Activated B cell treated with CpG ODN at 0.5 μM for 24 hours (primary cell): ENCODE measurements at places on chromosomes 5 and 9. TPM values are rescaled to one million over a fixed set of nuclear protein-coding genes. Genes with fewer than 3 reads are reported as not detected.

GRCh38 chr5:68067976-68068603 is 147.5 kb upstream of the PIK3R1 start:
- no peak for DNase-seq

- DNase-seq, result no peak
Measured at GRCh38 chr5:139076111-139076510, 122.1 kb downstream of the SIL1 start.

DTWD2 gene
- total RNA-seq, result 3.5 and 4.0 TPM in 2 replicates

DNA sequence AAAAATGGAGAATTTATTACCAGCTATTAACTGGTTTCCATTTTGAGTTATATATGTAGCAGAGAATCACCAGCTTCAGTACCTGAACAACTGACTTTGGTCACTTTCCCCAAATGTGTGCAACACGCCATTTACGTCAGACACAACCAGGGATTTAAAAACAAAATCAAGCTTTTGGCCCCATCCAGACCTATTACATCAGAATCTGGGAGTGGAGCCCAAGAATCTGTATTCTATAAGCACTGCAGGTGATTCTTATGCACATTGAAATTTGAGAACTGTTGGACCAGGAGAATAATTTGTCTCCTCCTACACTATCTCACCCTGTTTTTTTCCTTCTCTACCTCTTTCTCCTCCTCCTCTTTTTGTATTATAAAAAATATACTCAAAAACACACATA is 295.9 kb downstream of the PRELID2 start:
- no peak for DNase-seq

DNA sequence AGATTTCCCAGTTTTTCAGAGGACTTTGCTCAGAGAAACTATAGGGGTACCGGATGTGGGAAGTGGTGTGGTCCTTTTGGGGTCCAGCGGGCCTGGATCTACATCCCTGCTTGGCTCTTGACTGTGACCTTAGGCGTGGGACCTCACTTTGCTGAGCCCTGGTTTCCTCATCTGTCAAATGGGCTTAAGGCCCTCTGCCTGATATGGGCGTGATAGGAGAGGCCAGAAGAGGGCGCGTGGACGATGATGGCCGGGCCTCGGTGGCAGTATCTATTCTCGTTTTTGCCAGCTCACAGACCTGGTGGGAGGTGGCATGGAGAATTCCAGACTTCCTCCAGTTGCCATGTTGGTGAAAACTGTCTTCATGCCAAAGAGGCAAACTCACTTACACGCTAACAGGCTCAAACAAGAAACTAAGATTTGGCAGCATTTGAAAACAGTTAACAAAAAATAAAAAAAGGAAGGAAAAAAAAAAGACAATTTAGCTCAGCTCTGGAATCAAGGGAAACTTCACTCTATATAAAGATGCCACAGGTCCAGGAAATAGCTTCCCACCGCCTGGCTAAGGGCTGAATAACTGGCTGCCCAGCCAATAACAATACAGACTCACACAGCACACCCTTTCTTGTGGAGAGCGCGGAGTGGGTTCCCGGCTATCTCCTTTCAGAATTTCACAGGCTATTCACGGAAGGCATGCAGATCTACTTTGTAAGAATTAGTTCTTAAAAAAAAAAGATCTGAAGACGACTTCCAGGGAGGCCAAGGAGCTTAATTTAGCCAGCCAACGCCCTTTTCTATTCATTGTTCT is 1.7 kb downstream of the SH3PXD2B start:
- no peak for DNase-seq

LCN1 gene
- total RNA-seq, result not detected in 2 replicates

- no peak for DNase-seq
Measured at GRCh38 chr5:153515301-153515700, 24.8 kb downstream of the GRIA1 start.
